ENCODE measurements at places on chromosomes 6 and 20. TPM values are rescaled to one million over a fixed set of nuclear protein-coding genes. Genes with fewer than 3 reads are reported as not detected.

GRCh38 chr6:104957301-104958177, 632 bp downstream of the LIN28B start:
- no peak for DNase-seq

Gene TRAPPC3L
- total RNA-seq, result 0.29 TPM

- DNase-seq, result peak; percentile 76
Measured at GRCh38 chr6:158009114-158009891, 27.6 kb downstream of the SYNJ2 start.

Gene MBOAT1
- 1.4 TPM for total RNA-seq

GRCh38 chr20:61974357-61974665, 91.4 kb downstream of the TAF4 start:
- DNase-seq, result peak; percentile 74

GRCh38 chr20:2523919-2524708, 12.3 kb upstream of the TMC2 start:
- peak; percentile 91 for DNase-seq

- no peak for DNase-seq
Measured at GRCh38 chr6:92495242-92495641, 924.1 kb downstream of the EPHA7 start.

Gene CYP39A1
- total RNA-seq, result 4.3 TPM

DNA sequence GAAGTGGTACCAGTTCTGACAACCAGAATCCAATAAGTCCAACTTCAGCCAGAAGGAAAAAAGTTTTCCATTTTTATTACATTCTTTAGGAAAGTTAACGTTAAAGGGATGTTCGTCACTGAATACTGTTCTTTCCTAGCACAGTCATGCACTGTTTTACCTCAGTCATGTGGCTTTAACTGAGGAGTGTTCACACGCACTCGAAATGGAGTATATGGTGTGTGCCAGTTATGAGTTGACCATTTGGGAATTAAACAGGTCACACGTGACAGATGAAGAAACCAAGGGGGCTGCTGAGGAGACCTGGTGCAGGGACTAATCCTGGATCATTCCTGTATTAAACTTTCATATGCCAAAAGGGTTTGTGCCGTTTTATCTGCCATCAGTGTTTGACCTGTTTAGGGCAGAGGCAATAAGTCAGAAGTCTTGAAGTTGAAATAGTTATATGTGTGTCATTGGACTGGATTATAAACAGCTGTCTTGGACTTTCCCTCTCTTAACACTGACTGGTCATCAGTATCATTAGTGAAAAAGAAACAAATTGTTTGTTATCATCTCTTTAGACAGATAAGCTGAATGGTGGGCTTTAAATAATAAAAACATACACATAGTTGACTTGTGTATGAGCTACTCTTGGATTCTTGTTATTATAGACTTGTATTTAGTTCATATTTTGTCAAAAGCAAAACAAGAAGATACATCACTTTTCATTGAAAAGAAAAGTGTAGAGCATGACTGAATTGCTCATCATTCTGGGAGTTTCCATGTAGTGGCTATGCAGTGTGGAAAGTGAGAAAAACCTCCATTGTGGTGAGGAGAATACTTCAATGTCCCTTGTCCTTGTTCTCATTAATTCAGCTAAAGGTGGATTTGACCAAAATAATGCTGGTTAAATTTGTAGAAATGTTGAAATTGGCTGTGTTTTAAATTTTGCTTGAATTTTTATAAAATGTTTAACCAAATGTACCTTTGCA, 123.5 kb upstream of the SAMD5 start:
- DNase-seq, result no peak

- no peak for DNase-seq
Measured at GRCh38 chr6:118212451-118213173, 305.5 kb downstream of the SLC35F1 start.

DNA sequence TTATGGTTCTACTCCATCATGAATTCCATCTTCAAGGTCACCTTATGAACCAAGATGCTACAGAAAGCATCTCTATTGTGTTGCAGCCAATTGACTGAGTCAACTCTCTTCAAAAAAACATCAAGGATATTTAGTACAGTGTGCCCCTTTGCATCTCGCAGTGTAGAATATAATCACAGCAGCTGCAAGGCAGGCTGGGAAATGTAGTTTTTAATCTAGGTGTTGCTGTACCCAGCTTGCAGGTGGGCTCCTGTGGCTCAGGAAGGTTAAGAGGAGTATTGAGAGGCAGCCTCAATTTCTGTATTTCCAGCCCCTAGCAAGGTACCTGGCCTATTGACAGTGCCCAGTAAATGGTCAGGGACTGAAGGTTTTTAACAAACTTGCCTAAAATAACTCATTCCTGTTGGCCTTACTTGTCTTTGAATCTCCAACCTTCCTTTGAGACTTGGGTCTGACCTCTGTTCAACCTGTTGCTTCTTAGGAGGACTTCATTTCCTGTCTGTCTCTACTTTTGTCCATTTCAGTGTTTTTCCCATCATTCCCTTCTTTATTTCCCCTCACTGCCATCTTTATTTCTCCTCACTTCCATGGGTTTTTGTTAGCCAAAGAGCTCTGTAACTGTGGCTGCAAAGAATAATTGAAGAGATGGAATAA, 150.5 kb downstream of the DNAH8 start:
- DNase-seq, result no peak

Gene DCDC2
- total RNA-seq, result under 0.01 TPM

- DNase-seq, result no peak
Measured at GRCh38 chr6:81722506-81723223, 29.8 kb downstream of the TENT5A start.

DNA sequence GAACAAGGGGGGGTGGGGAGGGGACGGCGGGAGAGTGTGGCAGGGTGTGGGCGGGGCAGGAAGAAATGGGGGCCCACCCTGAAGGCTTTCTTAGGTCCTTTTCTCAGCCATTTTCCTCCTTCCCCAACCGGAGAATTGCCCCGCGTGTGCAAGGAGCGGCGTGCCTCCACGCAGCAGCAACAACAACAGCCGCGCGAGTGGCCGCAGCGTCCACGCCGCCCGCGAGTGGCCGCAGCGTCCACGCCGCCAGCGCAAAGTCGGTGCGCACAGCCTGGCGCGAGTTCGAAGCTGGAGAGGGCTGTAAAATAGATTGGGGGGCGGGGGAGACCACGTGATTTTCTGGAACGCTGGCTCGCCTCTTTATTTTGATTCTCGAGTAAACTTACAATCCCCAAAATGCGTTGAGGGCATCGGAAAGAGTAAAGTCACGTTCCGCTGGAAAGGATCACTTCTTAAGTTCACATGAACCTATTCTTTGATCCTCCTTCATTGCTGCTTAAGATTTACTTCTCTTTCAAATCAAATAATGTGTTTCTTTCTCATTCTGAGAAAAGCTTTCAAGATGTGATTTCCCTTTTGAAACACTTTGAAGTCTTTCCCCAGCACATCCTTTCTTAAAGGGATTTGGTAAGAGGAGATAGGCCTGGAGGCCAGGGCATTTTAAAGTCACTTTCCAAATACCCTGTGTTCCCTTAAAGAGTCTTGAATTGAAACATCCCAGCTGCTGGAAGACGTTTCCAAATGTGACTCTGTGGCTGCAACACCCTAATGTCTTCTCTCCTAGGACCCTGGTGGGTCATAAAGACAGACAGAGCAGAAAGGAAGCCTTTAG, 66.7 kb upstream of the ZNF217 start:
- peak; percentile 84 for DNase-seq

DNA sequence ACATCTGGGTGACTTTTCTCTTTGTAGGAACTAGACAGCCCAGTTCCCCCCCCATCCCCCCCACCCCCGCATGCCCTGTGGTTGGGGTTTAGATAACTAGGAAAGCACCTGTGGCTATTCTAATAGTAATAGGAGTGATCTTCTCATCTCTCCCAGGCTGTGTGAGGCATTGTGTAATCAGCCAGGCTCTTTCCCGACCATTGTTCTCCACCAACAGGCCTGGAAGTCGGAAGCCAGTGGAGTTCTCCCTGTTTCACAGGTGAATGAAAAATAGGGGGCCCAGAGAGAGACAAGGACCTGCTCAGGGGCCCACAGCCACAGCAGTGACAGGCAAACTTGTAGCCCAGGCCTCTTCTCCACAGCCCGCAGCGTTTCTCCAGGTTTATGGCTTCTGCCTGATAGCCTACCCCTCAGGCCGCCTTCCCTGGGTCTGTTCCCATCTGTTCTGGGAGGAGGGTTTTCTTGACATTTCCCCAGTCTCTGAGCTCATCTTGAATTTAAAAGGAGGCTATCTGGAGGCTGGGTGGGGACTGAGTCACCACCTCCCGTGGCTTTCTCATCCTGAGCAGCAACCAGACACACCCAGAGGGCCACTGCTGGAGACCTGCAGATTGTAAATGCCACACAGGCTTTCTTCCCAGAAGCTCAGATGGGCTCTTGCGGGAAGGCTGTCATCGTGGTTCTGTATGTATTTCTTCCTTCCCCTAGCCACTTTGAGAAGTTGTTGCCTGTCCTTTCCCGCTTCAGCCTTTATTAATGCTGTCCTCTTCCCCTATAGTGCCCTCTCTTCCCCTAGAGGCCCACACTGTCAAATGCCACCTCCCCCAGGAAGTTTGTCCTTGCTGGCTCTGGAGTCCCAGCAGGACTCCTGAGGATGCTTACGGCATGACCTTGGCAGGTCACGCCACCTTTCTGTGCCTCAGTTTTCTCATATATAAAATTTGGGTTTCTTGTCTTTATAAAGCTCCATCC, 75.9 kb upstream of the MYL9 start:
- DNase-seq, result peak; percentile 98

All from osteoblast (primary cell).